ENCODE measurements at places on chromosomes 7 and 10. TPM values are rescaled to one million over a fixed set of nuclear protein-coding genes. Genes with fewer than 3 reads are reported as not detected.

DNA sequence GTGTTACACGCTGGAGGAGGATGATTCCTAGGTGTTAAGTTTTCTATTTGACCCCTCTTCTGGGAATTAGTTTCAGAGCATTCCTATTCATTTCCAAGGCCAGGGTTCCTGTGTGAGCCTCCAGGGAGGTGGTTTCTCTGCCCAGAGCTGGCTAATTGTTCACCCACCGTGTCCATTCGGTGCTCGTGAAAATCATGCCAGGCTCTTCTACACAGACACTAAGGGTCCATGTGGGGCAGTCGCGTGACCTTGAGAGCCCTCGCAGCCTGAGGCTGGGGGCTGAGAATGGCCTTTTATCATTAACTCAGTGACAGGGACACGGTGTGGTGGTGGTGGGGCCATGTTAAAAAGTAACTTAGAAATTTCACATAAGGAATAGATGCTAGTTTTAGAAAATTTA is 83.7 kb downstream of the EMX2 start:
- DNase-seq: no peak

- peak; percentile 36 for DNase-seq
These were observed 368.9 kb downstream of the SORCS1 start for GRCh38 chr10:106795619-106796018.

GRCh38 chr10:98262571-98262970 is 5.4 kb downstream of the LOXL4 start:
- DNase-seq: peak; percentile 61

The FKBP9 gene
- 56.2 TPM for polyA plus RNA-seq

The NANOS1 gene
- polyA plus RNA-seq: 41.4 TPM

DNA sequence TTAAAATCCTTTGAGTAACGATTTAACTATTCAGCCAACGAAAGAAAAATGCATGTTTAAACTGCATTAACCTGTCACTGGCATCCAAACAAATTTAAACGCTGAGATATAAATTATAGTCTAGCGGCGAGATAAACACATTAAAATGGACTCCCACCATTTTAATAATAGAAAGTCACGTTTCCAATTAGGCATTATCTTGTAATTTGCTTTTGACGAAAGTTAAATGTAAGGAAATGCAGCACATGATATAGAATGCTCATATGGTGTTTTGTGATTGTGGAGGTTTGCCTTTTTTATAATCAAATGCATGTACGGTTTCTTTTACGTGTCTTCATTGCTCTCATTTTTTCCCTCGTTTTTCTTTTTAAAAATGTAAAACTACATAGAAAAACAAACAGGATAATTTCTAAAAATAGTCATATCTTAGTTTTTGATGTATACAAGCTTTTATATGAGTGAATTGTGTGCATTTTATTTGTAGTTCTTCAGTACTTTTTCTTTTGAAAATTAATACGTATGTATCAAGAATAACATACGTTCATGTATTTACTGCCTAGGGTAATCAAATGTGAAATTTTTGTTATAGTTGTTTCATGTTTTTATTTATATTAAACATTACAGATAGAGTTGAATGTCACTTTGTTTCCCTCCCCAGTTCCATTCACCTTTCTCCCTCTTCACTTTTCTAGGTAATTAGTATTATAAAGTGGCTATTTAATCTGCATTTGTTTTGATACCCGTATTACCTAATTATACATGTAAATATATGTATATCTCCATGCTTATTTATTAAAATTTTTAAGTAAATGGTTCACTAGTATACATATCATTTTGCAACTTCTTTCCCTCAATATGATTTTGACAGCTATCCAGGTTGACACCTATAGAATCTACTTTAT is 1.1 kb upstream of the KLF14 start:
- no peak for DNase-seq

Measured in heart left ventricle (tissue), 16 donors.